ENCODE measurements at places on chromosomes 6 and 20.

DNA sequence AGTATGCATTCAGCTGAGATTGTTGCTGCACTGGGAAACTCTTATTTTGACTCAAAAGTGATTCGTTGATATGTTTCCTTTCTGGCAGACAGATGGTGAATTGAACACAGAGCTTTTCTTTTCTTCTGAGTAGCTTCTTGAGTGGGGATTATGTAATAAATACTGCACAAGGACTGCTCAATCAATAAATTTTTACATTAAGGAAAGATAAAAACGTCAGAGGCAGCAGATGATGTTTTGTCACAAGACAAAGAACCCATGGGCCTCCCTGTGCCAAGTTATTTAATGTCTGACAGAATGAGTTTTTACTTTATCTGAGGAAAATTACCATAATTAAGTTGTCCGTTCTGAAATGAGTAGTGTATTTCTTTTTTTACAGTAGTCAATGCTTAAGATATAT, 460.3 kb downstream of the UTRN start:
- no peak for DNase-seq
- H3K27me3 ChIP-seq: no peaks in the 10 kb centered on the region
- no peak overlapping the region for H3K27ac ChIP-seq
- peaks cover 4% of the 10 kb centered on the region for H3K36me3 ChIP-seq

GRCh38 chr6:144285548-144285797, 338 bp downstream of the UTRN start:
- no peaks in the 10 kb centered on the region for H3K4me1 ChIP-seq
- H3K36me3 ChIP-seq: no peaks in the 10 kb centered on the region
- DNase-seq: peak; percentile 8
- H3K4me3 ChIP-seq: peak overlapping the region; percentile 77
- peak overlapping the region; percentile 69 for H3K27ac ChIP-seq

- no peak for DNase-seq
- H3K4me1 ChIP-seq: no peaks in the 10 kb centered on the region
- H3K27me3 ChIP-seq: no peaks in the 10 kb centered on the region
- peaks cover 3% of the 10 kb centered on the region for H3K36me3 ChIP-seq
- H3K4me3 ChIP-seq: no peak overlapping the region
- H3K27ac ChIP-seq: no peak overlapping the region
Measured at GRCh38 chr6:15570171-15570570, 92.7 kb downstream of the DTNBP1 start.

- no peak overlapping the region for H3K27ac ChIP-seq
- H3K27me3 ChIP-seq: no peaks in the 10 kb centered on the region
- DNase-seq: no peak
- H3K4me3 ChIP-seq: no peak overlapping the region
Measured at GRCh38 chr6:139161817-139162284, 27.0 kb downstream of the HECA start.

- DNase-seq: peak; percentile 33
- no peak overlapping the region for H3K27ac ChIP-seq
- H3K27me3 ChIP-seq: no peaks in the 10 kb centered on the region
- no peaks in the 10 kb centered on the region for H3K36me3 ChIP-seq
Measured at GRCh38 chr20:13458860-13459451, 179.8 kb downstream of the TASP1 start.

DNA sequence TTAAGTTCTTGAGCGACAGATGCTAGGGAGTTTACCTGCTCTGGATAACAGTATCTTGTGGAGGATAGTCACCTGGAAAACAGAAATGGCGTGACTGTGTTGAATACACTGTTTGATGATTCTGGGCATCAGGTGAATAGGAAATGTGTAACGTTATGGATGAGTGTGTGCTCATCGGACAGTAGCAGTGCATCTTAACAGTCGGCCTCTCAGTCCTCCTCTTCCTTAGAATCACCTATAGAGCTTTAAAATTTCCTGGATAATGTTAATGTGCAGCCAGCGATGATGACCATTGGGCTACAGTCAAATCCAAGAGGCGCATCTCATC, 217.7 kb downstream of the OR2B2 start:
- H3K4me3 ChIP-seq: peak overlapping the region; percentile 69
- no peak overlapping the region for H3K27ac ChIP-seq
- no peaks in the 10 kb centered on the region for H3K4me1 ChIP-seq

GRCh38 chr20:49825521-49826033, 12.9 kb downstream of the SLC9A8 start:
- H3K27me3 ChIP-seq: no peaks in the 10 kb centered on the region
- H3K27ac ChIP-seq: no peak overlapping the region
- DNase-seq: no peak
- H3K4me1 ChIP-seq: no peaks in the 10 kb centered on the region

- no peak overlapping the region for H3K4me3 ChIP-seq
- H3K27me3 ChIP-seq: peaks cover 57% of the 10 kb centered on the region
- H3K27ac ChIP-seq: no peak overlapping the region
- H3K36me3 ChIP-seq: no peaks in the 10 kb centered on the region
Measured at GRCh38 chr6:965343-965742, 272.4 kb upstream of the EXOC2 start.

DNA sequence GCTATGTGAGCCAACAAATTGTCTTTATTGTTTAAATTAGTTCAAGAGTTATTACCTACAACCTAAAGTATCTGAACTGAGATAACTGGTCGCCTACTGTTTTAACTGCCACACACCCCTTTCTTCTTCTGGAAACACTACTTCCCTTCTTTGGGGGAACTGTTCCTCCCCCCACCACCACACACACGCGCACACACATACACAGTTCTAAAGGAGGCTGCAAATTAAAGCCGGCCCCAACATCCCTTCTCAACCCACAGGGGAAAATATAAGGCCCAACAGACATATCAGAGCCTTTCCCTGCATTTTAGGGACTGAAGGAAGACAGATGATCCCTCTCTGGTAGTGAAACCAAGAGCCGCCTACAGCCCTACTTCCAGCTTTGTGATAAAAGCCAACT, 348.0 kb upstream of the JARID2 start:
- no peaks in the 10 kb centered on the region for H3K36me3 ChIP-seq
- H3K4me1 ChIP-seq: no peaks in the 10 kb centered on the region
- H3K27me3 ChIP-seq: no peaks in the 10 kb centered on the region
- no peak overlapping the region for H3K27ac ChIP-seq
- DNase-seq: no peak
- no peak overlapping the region for H3K4me3 ChIP-seq

DNA sequence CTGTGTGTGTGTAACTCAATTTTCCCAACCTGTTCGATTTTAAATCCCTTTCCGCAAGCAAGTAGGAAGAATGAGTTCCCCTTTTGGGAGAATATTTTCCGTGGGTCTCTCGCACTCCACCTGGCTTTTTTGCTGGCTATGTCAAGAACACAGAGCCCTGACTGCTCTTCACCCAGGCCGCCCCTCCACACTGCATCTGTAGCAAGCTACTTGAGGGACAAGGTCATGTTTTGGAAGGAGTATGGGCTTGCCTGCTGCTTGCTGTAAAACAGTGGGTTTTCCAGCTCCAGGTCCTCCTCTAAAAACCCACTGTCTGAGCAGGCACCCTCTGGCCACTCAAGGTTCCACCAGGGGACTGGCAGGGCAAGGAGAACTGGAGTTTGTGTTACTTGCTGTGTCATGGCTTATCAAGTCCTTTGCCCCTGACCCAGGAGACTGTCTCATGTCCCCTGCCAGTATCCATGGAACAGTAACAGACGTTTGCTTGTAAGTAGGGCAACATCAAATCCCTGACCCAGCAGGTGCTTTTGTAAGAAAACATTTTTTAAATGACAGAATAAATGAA, 35.5 kb upstream of the SYNJ2 start:
- H3K27ac ChIP-seq: no peak overlapping the region
- H3K4me3 ChIP-seq: no peak overlapping the region
- H3K27me3 ChIP-seq: no peaks in the 10 kb centered on the region
- H3K4me1 ChIP-seq: no peaks in the 10 kb centered on the region
- no peak for DNase-seq
- H3K36me3 ChIP-seq: peaks cover 46% of the 10 kb centered on the region

GRCh38 chr20:12924126-12924525, 84.6 kb upstream of the SPTLC3 start:
- no peak for DNase-seq
- H3K27ac ChIP-seq: peak overlapping the region; percentile 22
- H3K4me1 ChIP-seq: no peaks in the 10 kb centered on the region
- no peaks in the 10 kb centered on the region for H3K27me3 ChIP-seq
- no peaks in the 10 kb centered on the region for H3K36me3 ChIP-seq
